ENCODE measurements at places on chromosomes 16 and 17.

DNA sequence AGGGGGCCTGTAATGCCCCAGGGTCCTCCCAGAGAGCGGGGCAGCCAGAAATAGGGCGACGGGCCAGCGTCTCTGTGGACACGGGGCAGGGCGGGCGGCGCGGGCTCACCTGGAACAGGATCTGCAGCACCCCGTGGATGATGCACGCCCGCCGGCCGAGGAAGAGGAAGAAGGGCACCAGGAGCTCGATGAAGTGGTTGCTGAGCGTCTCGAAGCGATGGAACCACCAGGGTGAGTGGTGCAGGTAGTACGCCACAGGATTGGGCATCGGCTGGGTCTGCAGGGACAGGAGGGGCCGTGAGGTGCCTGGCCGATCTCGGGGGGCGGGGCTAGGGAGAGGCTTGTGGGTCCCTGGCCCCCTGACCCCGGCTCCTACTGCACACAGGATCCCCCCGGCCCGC is 78.9 kb upstream of the GNG13 start:
- no peak for DNase-seq

DNA sequence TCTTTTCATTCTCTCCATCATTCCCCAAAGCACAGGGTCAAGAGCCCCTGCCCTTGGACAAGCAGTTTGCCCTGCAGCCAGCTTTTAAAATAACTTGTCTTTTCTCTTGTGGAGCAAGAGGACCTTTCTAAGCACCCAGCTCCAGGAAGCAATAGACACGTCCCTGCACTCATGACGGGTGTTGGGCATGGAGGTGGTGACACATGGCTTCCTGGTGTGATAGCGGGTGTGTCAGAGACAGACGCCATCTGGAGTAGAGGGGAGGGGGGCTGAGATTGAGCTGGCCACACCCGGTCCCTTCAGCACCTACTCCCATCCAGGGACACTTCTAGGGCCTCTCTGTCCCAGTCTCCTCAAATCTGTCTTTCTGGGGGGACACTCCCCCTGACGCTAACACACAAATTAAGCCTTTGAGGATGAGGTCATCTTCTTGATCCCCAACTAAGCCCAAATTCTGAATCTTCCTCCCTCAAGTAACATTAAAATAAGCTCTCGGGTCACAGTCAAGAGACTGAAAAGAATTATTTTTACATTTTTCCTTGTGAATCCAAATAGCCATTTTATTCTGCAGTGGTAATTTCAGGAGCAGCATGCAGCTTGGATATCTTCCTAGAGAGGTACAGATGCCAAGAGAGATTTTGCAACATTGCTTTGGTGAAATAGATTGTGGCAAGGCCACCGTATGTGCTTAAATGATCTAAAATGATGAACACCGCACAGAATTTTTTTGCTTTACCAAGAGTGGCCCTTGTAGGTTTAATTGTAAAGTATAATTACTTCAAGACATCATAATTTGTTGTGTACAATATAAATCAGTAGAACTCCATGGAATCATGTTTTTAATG is 216.6 kb upstream of the IRX3 start:
- DNase-seq, result no peak

- DNase-seq, result no peak
Measured at GRCh38 chr17:37742116-37742761, 2.6 kb downstream of the HNF1B start.

GRCh38 chr16:3577302-3577752 is at the start of gene NLRC3:
Gene NLRC3, minus strand, starts transcription at chr16:3577403. Its CDS starts 12,367 bp downstream, at chr16:3565036.
- DNase-seq, result no peak

DNA sequence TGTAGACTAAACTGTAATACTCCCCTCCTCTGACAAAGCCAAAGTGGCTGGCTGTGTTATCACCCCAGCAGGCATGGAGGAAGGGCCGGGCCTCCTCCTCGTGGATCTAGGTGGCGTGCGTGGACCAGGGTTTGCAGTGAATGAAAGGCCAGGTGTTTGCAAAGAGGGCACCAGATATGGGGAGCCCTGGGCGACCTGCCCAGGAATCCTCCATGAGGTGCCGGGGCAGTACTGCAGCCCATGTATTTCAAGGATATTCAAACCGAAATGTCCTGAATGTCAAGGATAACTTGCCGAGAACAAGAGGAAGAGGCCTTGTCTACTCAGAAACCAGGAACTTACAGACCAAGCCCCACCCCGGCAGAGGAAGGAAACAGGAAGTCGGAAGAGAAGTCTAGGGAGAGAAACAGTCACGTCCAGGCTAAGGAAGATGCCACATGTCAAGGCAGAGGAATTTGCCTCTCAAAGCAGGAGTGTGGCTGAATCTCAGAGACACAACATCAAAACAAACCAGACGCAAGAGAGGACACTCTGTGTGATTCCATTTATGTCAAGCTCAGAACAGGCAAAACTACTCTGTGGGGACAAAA is 13.7 kb upstream of the OSGIN1 start:
- DNase-seq, result no peak

- no peak for DNase-seq
Measured at GRCh38 chr16:83831456-83831987, 23.7 kb downstream of the HSBP1 start.

- DNase-seq, result no peak
Measured at GRCh38 chr17:11990363-11990983, 6.8 kb downstream of the ZNF18 start.

- peak; percentile 2 for DNase-seq
Measured at GRCh38 chr17:37273409-37274051, 102.3 kb upstream of the C17orf78 start.

GRCh38 chr16:78823027-78823426 is 723.6 kb downstream of the WWOX start:
- DNase-seq, result no peak

- DNase-seq, result no peak
Measured at GRCh38 chr17:65811043-65811442, 249.6 kb upstream of the AXIN2 start.

DNA sequence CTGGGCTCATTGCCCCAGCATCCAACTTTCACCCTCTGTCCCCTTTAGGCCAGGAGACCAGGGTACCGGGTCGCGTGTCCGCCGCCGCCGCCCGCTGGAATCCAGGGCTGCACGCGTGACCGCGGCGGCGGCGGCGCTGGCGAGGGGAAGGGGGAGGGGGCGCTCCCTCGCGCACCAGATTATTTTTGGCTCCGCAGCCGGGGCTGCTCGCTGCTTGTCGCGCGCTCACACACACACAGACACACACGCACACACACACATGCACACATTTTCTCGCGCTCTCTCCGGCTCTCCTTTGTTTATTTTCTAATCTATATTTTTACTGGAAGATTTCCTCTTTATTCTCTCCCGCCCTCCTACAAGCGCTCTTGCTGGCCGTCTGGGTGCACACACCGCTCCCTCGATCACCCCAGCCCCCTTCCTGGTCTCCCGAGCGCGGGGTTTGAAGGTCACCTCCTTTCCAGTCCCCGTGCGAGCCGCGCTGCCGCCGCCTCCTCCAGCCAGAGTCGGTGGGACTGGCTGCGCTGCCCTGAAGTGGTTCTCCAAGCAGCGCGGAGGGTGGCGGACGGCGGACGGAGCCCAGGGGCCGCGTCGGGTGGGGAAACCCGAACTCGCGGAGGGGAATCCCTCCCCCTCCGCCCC is 921.4 kb upstream of the EEF2KMT start:
- no peak for DNase-seq

- DNase-seq, result no peak
Measured at GRCh38 chr16:25064937-25065336, 46.6 kb upstream of the LCMT1 start.

- no peak for DNase-seq
Measured at GRCh38 chr16:59463776-59464175, 729.7 kb upstream of the GOT2 start.

- peak; percentile 44 for DNase-seq
Measured at GRCh38 chr16:67910158-67910557, 17.1 kb downstream of the PSKH1 start.

GRCh38 chr16:87850009-87851006 is 19.0 kb downstream of the SLC7A5 start:
- no peak for DNase-seq

DNA sequence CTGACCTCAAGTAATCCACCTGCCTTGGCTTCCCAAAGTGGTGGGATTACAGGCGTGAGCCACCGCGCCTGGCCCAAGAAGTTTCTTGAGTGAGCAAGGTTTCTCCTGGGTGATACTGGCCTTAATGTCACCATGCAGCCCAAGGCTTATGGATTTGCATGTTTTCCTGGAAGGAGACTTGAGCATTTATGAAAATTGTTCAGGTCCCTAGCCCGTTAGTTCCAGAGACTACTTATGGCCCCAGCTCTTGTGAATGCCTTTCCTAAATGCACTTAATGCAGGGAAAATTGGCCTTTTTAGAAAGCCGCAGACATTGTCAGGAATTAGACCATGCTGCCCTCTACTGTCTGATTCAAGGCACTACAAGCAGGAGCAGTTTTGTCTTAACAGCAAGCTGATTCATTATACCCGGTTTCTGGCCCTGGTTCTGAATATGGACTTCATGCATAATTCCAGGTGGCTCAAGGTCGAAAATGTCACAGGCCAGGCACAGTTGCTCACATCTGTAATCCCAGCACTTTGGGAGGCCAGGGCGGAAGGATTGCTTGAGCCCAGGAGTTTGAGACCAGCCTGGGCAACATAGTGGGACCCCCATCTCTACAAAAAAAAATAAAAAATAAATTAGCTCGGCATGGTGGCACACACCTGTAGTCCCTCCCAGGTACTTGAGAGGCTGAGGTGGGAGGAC is 91.3 kb downstream of the SNX29 start:
- peak; percentile 88 for DNase-seq

DNA sequence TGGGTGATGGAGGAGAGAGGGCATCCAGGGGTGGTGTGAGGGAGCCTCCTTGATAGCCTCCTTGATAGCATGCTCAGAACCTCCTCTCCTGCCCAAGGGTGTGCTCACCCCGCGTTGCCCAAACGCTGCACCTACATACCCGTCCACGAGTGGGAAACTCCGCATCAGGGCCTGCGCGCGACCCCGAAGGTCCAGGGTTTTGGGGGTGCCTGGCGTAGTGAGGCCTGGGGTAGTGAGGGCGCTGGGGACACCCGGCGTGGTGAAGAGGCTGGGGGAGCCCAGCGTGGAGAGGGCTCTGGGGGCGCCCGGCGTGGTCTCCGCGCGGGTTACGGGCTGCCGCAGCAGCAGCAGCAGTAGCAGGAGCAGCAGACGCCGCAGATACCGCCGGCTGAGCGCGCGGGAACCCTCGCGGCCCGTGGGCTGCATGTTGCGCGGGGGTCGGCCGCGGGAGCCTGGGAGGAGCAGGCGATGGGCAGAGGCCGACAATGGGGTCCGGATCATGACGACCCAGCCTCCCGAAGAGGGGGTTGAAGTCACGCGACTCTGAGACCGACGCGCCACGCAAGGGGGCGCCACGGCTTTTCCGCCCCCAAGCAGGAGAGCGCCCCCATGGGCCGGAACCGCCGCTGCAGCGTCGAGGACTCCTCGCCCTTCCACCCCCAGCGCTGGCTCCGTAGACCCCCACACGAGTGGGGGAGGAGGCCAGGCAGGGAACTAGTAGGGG is at the start of gene DPEP3:
Gene DPEP3 (minus strand): TSS at position 545 of the 724 bp plus-strand sequence. CDS start 119 bp downstream, at position 426.
- DNase-seq, result no peak

- DNase-seq, result no peak
Measured at GRCh38 chr16:82105107-82105506, 64.9 kb downstream of the MPHOSPH6 start.

GRCh38 chr16:11326084-11326736 is 19.0 kb upstream of the RMI2 start:
- no peak for DNase-seq

DNA sequence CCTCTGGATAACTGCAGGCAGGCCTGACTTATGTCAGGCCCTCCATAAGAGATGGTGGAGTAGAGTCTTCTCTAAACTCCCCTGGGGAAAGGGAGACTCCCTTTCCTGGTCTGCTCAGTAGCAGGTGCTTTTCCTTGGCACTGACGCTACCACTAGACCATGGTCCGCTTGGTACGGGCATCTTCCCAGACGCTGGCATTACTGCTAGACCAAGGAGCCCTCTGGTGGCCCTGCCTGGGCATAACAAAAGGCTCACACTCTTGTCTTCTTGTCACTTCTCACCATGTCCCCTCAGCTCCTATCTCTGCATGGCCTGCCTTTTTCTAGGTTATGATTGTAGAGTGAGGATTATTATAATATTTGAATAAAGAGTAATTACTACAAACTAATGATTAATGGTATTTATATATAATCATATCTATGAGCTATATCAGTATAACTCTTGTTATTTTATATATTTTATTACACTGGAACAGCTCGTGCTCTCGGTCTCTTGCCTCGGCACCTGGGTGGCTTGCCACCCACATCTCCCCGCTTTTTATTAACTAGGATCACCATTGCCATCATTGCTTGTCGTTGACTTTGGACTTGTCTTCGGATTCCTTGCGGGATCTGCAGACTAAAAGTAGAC is 59.8 kb upstream of the ARL4D start:
- DNase-seq, result no peak

GRCh38 chr17:57609125-57609877 is 135.8 kb downstream of the CCDC182 start:
- no peak for DNase-seq
